Uterus (tissue), 4 donors: ENCODE measurements at places on chromosomes 5 and 9.

- no peak for DNase-seq
These were observed 450.0 kb downstream of the TLE1 start for GRCh38 chr9:81239388-81239787.

DNA sequence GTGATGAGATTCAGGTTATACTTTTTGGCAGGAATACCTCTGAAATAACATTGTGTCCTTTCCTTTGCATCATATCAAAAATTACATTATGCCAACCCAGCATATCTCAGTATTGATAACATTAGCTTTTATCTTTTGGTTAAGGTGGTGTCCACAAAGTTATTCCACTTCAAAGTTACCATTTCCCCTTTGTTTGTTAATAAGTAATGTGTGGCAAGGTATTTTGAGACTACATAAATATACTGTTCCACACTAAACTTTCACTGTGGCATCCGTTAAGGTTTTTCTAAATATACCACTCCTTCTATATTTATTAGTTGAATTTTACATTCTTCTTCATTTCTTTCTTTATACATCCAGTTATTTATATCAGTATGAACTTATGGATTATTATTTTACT is 14.1 kb upstream of the ARHGEF37 start:
- DNase-seq: no peak

- DNase-seq: no peak
These were observed 100.4 kb upstream of the SEMA6A start for GRCh38 chr5:116674881-116675625.

DNA sequence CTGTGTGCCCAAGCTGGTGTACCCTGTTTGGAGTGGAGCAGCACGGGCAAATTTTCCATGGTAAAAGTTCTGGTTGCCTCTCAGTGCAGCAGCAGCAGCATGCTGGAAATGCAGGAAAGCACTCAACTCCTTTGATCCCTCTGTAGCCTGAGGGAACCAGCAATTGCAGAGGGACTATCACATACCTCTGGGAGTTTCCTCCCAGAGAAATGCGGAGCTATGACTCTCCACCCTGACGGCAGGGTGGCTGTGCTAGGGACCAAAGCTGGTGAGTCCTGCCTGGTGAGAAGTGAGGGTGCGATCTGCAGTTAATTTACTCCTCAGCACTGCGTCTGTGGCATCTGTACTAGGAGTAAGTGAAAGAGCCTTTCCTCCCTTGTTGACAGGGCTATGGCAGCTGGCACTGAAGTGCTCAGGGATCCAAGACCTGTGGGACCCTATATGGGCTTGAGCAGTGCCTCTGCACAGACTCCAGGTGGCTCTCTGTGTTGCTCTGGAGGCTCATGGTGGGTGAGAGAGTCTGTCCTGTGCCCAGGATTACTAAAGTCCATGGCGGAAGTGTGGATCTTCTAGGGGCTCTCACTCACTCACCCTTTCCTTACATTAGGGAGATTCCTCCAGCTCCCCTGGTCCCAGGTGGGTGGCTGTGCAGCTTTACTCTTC is 601.2 kb upstream of the TYRP1 start:
- no peak for DNase-seq

- no peak for DNase-seq
These were observed 17.7 kb downstream of the CMBL start for GRCh38 chr5:10289991-10290390.

GRCh38 chr5:57900381-57900944 is 417.9 kb upstream of the ACTBL2 start:
- DNase-seq: no peak

- DNase-seq: no peak
These were observed 105.2 kb upstream of the PRR16 start for GRCh38 chr5:120358949-120359348.

GRCh38 chr5:415928-416635 is 26.9 kb upstream of the EXOC3 start:
- no peak for DNase-seq

DNA sequence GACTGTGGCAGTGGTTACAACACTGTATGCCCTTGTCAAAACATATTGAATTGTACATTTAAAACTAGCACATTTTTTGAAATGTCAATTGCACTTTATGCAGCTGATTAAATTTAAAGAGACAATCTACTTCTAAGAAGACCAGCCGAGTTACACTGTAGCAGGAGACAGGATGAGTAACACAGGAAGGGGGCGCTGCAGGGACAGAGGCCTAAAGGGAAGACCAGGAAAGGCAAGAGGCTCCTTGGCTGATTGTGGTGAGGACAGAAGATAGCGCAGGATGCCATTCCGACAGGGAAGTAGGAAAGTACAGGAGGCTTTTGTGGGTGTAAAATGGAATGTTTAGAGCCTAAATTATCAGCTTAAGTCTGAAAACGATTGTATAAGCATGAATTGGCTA is 28.2 kb upstream of the PPP2R2B start:
- no peak for DNase-seq

DNA sequence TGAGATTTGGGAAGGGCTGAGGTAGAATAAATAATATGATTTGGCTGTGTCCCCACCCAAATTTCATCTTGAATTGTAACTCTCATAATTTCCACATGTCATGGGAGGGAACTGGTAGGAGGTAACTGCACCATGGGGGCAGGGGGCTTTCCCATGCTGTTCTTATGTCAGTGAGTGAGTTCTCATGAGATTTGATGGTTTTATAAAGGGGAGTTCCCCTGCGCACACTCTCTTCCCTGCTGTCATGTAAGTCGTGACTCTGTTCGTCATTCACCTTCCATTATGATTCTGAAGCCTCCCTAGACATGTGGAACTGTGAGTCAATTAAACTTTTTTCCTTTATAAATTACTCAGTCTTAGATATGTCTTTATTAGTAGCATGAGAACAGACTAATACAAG is 115.5 kb upstream of the STARD4 start:
- DNase-seq: no peak

- no peak for DNase-seq
These were observed 4.4 kb downstream of the LHFPL2 start for GRCh38 chr5:78644129-78644528.

GRCh38 chr5:99441235-99441634 is 512.4 kb upstream of the CHD1 start:
- no peak for DNase-seq

GRCh38 chr9:34010979-34011378 is 37.7 kb downstream of the UBAP2 start:
- no peak for DNase-seq

GRCh38 chr5:10418654-10419345 is 22.9 kb upstream of the ROPN1L start:
- DNase-seq: no peak

- no peak for DNase-seq
These were observed 60.7 kb upstream of the RPS23 start for GRCh38 chr5:82338771-82339373.

GRCh38 chr5:17929171-17929570 is 294.9 kb downstream of the TAF11L14 start:
- DNase-seq: no peak

GRCh38 chr5:135604056-135604455 is 25.3 kb upstream of the CXCL14 start:
- no peak for DNase-seq

- peak; percentile 21 for DNase-seq
These were observed 53.0 kb downstream of the PSD2 start for GRCh38 chr5:139848508-139849100.

- DNase-seq: no peak
These were observed 242.1 kb downstream of the ZNF608 start for GRCh38 chr5:124504081-124504916.

DNA sequence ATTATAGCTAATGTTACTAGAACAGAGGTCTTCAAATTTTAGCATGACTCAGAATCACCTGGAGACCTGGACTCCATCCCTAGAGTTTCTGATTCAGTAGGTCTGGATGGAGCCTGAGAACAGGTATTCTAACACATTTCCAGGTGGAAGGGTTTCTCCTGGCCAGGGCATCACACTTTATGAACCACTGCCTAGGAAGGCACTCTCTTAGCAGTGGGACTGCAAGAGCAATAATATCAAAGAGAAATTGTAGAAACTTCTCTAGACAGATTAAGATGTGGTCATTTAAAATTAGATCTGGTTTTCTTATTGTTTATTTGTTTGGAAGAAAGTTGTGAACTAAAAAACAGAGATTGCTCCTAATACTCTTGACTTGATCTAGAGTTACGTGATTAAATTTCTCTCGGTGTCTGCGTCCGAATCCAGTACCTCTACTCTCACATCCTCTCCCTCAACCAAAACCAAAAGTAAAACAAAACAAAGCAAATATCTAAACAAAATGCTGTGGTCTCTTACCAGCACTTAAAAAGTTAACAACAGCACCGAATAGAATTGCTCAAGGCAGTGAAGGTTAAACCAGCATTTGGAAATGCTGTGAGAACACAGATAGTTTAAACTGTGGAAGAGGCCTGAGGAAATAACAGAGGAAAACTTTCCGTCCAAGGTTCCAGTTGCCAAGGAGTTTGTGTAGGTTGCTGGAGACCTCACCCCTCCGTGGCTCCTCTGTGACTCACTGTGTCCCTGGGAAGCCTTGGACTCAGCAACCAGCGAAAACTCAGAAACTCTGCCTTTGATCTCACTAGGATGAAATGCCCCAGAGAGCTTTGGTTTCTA is 193.4 kb downstream of the ARRDC3 start:
- DNase-seq: peak; percentile 57

DNA sequence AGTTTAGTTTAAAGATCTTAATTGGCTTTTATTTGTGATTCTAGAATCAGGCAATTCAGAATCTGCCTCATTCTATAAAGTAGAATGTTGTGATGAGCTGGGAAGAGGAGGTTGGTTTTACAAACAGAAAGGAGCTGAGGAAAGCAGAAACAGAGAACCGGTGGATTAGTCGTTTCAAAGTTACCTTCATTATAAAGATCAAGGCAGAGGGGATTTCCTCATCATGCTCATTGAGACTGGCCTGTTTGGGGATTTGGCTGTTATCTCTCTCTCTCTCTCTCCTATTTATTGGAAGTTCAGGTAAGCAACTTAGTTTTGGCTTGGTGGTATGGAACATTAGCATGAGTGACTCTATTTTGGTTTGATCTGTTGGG is 134.0 kb downstream of the GCNT1 start:
- DNase-seq: no peak

GRCh38 chr9:6512085-6512657 is 99.2 kb downstream of the UHRF2 start:
- DNase-seq: no peak

DNA sequence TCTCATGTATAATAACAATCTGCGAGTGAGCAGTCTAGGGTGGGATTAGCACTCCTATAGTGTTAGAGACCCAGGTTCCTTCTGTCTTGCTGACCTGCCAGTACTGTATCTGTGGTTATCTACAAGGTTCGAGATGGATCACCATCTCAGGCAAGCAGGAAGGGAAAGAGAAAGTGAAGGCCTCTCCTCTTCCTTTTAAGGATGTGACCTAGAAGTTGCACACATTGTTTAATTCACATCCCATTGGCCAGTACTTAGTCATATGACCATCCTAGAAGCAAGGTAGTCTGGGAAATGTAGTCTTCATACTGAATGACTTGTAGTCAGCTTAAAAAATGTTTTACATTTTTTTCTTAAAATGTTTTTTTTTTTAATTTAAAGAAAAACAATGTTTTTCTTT is 168.6 kb downstream of the CARTPT start:
- DNase-seq: no peak

DNA sequence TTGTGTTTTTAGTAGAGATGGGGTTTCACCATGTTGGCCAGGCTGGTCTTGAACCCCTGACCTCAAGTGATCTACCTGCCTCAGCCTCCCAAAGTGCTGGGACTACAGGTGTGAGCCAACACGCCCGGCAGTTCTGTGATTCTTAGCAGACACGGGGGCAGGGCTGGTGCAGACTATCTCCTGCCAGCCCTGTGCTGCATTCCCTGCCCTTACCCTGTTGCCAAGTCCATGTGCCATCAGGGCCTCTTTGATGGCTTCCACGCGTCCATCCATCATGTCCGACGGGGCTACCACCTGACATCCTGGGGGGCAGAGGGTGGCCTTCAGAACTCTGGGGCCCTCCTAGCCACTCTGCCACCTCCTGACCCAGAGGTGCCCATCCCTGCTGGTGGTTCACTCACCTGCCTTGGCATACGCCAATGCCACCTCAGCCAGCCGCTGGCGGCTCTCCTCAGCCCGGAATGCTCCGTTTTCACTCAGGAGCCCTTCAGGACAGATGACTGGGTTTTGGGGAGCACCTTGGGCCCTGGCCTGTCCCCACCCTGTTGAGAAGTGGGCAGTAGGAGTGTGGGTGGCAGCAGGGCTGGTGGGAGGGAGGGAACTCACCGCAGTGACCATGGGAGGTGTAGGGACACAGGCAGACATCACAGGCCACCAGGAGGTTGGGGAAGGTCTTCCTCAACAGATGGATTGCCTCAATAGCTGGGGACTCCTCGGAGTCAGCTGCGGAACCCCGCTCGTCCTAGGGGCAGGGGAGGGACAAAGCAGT is 10.7 kb downstream of the ALAD start:
- DNase-seq: no peak

DNA sequence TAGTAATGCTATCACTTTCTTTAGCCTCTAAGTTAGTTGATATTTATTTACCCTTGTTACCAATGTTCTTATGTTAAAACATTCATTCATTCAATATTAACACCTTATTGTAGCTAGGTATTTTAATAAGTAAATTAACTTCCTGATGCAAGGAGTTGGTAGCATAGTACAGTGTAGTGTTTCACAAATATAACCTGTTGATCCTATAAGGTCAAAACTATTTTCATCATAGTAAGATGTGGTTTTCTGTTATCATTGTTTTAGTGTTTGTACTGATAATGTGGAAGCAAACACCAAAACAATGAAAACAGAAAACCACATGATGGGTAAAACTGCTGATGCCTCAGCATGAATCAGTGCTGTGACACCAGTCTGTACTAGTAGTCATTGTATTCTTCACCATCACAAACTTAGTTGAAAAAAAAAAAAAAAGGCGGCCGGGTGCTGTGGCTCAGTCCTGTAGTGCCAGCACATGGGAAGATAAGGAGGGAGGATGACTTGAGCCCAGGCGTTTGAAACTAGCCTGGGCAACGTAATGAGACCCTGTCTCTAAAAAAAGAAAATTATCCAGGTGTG is 36.5 kb downstream of the ZCCHC7 start:
- DNase-seq: no peak

GRCh38 chr9:129353697-129354336 is 175.8 kb upstream of the IER5L start:
- no peak for DNase-seq

GRCh38 chr5:170563824-170564567 is 60.2 kb downstream of the KCNIP1 start:
- DNase-seq: no peak

DNA sequence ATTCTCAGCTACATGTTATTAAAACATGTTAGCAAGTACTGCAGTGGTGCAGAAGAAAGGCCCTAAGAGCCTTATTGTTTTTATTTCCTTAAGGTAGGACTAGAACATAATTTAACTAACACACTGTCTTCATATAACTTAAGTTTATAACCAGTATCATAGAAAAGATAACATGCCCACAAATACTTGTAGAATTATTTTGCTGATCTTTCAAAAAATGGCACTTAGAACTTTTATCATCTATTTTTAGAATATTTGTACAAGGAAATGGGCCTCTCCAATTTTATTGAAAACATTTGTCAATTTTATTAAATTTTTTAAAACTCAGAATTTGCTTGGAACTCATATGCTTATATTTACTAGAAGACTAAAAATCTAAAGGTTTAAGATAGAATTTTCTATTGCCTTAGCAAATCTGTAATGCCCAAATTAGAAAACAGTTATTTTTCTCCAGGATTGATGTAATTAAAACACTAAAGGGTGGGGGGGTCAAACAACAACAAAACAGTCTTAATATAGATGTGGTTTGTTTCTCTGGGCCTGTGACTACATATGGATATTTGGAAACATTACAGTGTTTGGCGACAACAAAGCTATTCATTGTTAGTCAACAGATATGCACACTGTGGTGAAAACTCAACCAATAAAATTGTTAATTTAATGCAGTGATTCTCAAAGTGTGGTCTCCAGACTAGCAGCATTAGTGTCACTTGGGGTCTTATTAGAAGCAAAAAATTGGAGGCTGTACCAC is 360.4 kb downstream of the PDE4D start:
- DNase-seq: no peak
